ENCODE measurements at places on chromosomes 5 and 9. TPM values are rescaled to one million over a fixed set of nuclear protein-coding genes. Genes with fewer than 3 reads are reported as not detected.

DNA sequence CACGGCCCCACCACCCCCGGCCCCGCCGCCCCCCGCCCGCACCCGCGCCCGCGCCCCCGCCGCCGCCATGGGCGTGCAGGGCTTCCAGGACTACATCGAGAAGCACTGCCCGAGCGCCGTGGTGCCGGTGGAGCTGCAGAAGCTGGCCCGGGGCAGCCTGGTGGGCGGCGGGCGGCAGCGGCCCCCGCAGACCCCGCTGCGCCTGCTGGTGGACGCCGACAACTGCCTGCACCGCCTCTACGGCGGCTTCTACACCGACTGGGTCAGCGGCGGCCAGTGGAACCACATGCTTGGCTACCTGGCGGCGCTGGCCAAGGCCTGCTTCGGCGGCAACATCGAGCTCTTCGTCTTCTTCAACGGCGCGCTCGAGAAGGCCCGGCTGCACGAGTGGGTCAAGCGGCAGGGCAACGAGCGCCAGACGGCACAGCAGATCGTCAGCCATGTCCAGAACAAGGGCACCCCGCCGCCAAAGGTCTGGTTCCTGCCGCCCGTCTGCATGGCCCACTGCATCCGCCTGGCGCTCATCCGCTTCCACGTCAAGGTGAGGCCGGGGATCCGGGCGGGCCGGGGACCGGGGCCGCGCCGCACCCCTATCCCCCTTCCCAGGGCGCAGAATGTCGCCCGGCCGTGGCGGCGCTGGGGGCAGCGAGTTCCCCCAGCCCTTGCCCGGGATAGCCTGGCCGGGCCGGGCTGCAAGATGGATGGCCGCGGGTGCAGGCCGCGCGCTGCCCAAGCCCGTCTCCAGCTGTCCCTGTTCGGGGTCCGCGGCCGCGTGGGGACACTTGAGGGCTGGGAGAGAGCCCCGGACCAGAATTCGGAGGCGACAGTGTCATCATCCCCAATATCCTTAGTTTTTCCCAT is 594 bp downstream of the FAM120A start:
- peak; percentile 42 for DNase-seq

DNA sequence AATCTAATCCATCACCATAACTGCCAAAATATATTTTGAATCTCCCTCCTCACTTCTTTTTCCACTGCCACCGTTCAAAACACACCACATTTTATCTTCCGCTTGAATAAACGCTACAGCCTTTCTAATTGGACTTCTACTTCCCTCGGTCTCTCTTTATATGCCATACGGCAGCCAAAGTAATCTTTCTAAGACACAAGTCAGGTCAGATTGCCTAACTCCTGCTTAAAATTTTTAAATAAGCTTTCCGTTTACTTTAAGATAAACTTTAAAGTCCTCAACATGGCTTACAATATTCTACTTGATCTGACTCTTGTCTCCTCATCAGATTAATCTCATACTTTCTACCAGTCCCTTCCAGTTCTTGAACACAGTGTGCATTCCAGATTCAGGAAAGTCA is 9.7 kb downstream of the AFF4 start:
- DNase-seq: no peak

Gene SPATA31E1
- total RNA-seq: not detected

Gene MLANA
- total RNA-seq: not detected

- DNase-seq: no peak
These were observed 1949.0 kb upstream of the WWC1 start for GRCh38 chr5:166342402-166342801.

DNA sequence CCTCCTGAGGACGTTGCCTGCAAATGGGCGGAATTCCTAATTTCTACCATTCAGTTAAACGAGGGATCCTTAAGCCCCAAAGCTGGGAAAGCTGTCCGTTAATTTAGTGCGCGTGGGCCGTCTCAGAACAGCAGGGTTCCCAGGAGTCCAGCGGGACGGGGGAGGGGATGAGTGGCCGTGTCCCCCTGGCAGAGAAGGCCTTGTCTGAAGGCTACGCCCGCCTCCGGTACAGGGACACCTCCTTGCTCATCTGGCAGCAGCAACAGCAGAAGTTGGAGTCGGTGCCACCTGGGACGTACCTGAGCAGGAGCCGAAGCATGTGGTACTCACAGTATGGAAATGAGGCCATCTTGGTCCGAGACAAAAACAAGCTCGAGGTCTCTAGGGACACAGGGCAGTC is 1.3 kb downstream of the BRD3OS start:
- DNase-seq: no peak

Gene LCN2
- total RNA-seq: not detected

Gene LOX
- 3.3 TPM for total RNA-seq
